GM19239 (cell line): ENCODE measurements at places on chromosomes 3 and 15.

DNA sequence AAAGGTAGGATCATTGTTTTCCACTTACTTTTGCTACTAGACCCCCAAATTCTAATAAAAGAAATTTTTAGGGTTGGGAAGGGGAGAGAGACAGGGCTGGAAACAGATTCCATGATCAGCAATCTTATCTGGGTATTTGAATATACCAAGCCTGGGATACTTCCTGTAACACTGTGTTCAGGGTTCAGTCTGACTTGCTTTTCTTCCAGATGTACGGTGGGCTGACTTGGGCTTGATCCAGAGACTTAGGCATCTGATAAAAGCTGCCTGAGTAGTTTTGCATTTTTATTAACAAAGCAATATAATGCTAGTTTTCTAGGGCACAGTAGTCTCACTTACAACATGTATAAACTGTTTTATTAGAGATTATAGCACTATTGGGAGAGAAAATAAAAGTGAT, 49.2 kb downstream of the KCNMB2 start:
- DNase-seq = no peak

DNA sequence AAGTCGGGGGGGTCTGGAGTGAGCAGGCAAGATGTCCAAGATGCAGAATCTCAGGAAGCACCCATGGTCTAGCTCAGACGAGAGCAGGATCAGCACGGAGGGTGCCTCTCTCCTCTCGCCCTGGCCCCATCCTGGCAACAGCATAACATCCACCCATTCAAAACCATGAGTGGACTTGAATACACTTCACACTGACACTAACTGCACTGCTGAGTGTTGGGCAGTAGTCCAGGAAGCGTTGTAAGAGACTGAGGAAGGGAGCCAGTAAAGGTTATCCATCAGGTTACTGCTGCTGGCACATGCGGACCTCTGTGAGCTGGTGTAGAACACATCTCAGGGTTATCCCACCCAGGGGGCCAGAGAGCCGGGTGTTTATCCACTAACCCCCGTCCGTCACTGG, 131.0 kb upstream of the TOPAZ1 start:
- no peak for DNase-seq

DNA sequence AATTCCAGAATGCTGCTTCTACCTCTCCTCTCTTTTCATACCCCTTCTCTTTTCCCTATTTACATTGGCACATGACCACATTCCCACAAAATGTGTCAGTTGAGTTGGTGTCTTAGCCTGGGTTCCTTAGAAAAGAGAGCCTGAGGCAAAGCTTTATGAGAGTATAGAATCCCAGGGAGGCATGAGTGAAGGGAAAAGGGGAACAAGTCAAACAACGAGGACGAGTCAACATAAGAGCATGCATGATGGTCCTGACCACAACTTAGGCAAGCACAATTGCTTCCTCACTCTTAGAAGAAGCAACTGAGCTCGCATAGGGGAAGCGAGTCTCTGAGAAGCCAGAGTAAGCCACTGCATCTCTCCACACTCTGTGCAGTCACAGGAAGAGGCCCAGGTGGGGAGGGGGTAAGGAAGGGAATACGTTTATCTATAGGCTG, 15.4 kb upstream of the ZNF774 start:
- DNase-seq = no peak

GRCh38 chr3:98596541-98597500, 3.4 kb upstream of the CPOX start:
- DNase-seq = no peak

GRCh38 chr3:192409201-192409837, 318.0 kb downstream of the FGF12 start:
- DNase-seq = no peak

- no peak for DNase-seq
Observed at GRCh38 chr3:133956982-133957381, 61.3 kb upstream of the RAB6B start.

DNA sequence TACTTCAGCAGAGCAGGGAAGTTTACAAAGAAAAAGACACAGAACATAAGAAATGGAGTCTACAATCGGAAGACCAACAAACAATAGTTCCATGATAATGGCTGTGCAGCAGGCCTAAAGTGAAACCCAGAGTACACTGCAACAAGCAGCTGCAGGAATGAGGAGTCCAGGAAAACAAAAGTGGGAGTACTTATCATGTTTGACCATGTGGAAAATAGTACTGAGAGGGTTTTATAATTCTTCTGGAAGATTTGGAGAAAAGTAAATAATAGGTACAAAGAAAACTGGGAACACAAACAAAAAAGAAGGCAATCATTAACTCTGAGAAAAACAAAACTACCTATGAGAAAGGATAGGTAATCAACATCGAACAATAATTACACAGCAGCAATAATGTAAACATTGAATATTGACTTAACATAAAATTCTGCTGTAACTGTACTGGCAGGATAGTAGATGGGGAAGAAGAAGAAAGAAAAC, 87.5 kb downstream of the NEK10 start:
- no peak for DNase-seq

- DNase-seq = no peak
Observed at GRCh38 chr3:189778340-189778950, 147.3 kb downstream of the TP63 start.

DNA sequence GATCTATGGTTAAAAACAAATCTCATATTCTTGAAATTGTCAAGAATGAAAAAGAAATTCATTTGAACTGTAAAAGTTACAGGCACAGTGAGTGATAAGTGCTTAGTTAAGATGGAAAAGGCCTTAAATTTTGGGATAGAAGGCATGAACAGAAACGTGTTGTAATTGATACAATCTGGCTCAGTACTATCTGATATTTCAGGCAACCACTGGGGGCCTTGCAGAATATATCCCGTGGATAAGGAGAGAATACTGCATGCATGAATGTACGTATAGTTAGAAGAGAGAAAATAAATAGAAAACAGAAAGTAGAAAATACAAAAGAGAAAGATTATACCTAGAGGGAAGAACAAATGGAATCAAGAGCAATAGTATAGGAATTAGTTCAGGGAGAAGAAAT, 741.4 kb upstream of the CCDC54 start:
- DNase-seq = no peak

DNA sequence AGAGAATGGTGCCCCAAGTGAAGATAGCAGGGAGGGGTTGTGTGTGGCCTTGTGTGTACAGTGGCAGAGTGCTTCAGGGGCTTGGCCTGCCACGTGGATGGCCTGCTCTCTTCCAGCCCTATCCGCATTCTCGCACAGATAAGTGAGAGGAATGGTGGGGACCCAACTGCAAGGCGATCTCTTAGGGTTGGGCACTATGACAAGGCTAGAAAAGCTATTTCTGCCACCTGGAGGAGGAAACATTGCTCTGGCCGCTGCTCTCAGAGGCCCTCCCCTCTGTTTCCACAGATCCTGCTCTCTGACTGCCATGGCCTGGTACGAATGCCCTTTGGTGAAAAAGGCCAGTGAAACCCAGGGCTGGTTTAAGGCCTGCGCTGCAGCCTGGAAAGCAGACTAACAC, 20.6 kb downstream of the EEFSEC start:
- no peak for DNase-seq

GRCh38 chr3:165770781-165771180, 66.4 kb downstream of the BCHE start:
- no peak for DNase-seq

GRCh38 chr3:107525644-107526305, 3.0 kb downstream of the BBX start:
- no peak for DNase-seq

DNA sequence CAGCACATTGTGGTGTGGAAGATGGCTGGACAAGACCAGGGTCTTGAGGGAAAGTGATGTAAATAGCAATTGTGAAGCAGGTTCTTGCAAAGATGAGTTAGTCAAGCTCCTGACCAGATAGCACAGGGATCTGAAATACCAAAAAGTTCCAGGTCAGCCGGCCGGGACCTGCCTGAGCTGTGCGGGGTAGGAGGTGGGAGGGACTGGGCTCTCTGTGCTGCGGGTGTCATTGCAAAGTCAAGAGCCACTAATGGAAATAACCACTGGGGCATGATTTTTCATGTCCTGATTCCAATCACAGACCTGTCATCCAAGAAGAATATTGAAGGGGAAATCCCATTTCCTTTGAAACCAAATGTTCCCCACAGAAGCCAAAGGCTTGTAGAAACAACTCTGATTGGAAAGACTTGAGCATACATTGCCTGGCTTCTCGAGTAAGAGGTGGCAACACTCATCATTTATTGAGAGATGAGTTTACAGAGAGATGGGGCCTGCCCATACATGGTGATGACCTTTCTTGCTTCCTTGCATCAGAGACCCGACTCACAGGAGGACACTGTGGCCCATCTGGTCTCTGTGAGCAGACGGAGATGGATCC, 44.2 kb upstream of the KY start:
- DNase-seq = no peak

- no peak for DNase-seq
Observed at GRCh38 chr3:40617084-40617483, 92.3 kb downstream of the ZNF621 start.

DNA sequence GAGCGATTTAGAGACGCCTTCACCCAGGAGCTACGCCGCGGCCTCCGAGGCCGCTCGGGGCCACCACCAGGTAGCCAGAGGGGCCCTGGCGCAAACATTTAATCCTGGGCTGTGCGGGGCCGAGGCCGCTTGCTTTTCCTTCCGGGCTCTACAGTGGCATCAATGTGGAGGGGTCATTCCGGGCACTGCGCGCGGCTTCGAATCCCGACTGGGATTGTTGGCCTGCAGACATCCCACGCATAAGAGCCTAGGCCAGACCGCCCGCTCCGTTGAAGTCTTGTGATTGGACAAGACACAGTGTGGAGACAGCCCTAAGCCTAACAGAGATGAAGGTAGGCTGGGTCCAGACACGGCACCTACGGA, 568 bp upstream of the NCBP2 start:
- no peak for DNase-seq

DNA sequence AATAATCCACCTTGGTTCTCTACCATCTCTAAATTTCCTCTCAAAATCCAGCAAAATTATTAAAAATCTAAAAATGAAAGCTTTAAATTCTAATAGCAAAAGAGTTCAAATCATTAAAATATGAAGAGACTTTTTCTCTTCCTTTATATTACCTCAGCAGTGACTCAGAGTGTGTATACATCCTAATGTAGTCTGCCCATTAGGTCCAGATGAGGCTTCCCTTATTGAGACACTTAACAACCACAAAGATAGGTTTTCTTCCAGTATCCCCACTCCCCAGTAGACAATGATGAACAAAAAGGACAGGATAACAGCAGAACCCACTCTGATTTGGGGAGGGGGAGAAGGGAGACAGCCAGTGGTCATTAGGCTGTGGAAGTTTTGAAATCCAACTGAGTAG, 61.5 kb upstream of the DCBLD2 start:
- no peak for DNase-seq

- no peak for DNase-seq
Observed at GRCh38 chr3:191301782-191302411, 27.3 kb upstream of the CCDC50 start.

GRCh38 chr3:87792534-87793336, 266.1 kb downstream of the CGGBP1 start:
- DNase-seq = no peak

- no peak for DNase-seq
Observed at GRCh38 chr15:32642667-32643435, 1.3 kb downstream of the SCG5 start.

- no peak for DNase-seq
Observed at GRCh38 chr15:100818927-100819326, 60.7 kb upstream of the ALDH1A3 start.
